ENCODE measurements at places on chromosomes 11 and 22.

DNA sequence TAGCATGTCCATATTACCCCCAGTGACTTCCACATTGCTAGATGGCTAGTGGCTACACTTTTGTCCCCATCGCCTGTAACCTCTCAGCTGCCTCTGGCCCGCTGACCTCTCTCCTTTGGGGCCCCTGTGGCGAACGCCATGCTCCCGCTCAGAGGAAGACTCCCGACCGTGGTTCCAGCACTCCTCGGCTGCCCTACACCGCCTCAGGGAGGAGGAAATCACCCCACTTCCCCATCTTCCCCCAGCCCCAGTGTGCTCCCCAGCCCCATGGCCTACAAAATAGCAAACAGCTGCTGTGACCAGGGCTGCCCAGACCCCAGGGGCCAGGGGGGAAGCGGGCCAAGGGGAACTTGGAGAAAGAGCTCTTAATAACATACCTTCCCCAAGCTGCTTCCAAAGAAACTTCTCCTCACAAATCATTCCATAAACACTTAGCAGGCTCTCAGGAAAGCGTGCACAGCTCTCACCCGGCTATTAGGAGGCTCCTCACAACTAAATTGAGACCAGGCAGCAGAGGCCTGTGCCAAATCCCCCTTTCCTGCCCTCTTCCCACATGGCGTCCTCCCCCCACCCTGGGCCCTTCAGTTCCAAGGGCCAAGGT lies 63.5 kb upstream of the WNT11 start:
- DNase-seq: no peak

DNA sequence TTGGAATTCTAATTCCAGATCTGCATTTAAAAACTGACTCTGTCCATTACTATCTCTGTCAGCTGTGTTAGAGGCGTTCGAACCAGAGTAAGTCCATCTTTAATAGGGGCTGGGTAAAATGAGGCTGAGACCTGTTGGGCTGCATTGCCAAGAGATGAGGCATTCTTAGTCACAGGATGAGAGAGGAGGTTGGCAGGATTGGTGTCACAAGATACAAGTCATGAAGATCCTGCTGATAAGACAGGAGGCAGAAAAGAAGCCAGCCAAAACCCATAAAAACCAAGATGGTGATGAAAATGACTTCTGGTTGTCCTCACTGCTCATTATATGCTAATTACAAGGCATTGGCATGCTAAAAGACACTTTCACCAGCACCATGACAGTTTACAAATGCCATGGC lies 356.3 kb upstream of the ISX start:
- DNase-seq: no peak

DNA sequence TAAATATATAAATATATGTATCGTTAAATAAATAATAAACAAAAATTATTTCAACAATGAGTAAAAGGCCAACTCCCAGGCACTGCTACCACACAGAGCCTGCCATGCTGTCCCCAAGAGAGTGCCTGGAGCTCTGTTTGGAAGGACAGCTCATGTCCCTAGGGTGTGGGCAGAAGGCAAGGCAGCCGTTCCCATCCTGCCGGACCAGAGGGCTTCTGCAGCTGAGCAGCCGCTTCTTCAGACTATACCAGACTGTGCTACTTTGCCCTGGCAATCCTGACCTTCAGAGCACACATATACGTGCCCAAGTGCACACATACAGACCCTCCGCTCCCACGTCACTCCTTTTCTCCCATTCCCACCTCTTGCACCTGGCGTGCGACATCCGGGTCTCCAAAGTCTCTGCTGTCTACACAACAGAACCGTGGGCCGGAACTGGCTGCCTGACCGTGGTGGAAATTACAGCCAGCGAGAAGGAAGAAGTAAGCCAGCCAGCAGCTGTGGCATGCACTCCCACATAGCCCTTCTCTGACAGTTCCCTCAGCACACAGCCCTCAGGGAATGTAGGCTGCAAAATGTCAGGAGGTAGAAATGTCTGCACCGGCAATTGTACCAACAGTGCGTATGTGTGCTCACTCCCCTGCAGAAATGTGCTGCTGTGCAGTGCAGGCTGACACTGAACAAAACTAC lies 24.0 kb downstream of the PAX6 start:
- DNase-seq: no peak

DNA sequence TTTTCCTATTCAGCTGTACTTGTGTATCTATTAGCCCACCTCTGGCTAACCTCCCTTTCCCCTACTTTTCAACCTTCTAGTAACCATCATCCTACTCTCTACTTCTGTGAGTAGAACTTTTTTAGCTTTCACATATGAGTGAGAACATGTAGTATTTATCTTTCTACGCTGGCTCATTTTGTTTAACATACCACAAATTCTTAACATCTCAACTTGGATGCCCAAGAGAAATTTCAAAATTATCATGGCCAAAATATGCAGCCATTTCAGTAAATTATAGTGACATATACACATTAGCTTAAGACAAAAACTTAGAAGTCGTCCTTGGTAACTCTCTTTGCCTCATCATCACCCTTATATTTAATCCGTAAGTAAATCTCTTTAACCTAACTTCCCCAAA lies 34.7 kb downstream of the LUZP2 start:
- no peak for DNase-seq

- DNase-seq: no peak
Observed at GRCh38 chr11:19605520-19606371, 106.9 kb upstream of the NAV2 start.

DNA sequence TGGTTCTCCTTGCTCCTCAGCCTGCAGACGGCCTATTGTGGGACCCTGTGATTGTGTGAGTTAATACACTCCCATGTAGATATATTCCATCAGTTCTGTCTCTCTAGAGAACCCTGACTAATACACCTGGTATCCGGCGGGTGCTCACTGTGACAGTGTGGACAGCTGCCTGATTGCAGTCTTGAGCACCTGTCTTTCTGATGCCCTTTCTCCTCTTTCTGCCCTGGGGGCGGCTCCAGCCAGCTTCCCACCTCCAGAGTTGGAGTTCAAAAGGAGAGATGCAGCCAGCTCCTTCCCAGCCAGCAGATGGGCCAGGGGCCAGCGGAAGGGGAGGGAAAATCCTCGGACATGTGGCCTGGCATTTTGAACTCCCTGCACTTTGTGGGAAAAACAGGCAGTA lies 15.0 kb downstream of the SMIM38 start:
- no peak for DNase-seq

DNA sequence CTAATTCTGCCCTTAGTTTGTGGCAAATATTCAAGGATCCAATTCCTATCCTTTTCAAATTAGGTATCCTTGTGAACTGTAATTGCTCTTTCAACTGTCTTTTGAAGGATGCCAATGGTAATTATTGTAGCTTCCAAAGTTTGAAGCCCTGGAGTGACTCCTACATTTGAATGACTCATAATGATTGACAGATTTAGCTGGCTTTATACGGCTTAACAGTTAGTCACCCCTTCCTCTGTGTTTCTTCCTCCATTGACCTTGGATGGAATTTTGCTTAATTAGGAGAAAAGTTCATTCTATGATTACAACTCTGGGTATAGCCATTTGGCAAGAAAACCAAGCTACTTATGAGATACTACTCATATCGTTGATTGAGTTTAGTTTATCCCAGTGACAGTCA lies 639.3 kb upstream of the KIRREL3 start:
- no peak for DNase-seq

DNA sequence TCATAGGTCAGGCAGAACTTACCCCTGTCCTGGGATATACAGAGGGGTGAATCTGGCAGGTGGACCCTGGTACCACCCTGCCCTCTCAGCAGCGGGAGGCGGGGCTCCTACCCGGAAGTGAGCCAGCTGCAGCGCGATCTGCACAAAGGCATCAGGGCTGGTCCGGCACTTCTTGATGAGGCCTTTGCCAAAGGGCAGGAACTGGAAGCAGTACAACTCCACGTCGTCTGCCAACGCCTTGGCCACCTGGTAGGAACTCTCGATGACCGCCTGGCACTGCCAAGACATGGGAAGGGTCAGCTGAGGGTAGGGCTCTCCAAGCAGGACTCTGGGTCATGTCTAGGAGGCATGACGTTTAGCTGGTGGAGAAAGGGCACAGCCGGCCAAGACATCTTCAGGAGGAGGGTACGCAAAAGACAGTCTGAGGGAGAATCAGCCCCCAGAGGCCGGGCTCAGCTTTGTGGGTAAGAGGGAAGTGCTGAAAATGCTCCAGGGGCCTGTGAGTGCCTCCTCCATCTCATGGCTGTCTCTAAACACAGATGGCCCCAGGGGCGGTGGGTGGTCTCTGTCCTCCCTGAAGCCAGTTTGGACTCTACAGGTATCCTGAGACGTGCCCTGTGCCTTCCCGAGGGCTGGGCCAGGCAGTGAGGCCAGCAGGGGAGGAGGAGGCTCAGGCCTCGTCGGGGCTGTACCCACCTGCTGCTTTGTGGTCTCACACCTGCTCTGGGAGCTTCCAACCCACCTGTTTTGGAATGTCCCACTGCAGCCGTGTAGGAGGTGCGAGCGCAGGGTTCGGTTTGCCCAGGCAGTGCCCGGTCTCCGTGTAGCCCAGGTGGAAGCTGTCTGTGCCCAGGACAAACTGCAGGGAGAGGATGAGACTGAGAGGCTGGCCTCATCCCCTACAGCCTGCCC lies 6.7 kb downstream of the CPT1B start:
- no peak for DNase-seq

DNA sequence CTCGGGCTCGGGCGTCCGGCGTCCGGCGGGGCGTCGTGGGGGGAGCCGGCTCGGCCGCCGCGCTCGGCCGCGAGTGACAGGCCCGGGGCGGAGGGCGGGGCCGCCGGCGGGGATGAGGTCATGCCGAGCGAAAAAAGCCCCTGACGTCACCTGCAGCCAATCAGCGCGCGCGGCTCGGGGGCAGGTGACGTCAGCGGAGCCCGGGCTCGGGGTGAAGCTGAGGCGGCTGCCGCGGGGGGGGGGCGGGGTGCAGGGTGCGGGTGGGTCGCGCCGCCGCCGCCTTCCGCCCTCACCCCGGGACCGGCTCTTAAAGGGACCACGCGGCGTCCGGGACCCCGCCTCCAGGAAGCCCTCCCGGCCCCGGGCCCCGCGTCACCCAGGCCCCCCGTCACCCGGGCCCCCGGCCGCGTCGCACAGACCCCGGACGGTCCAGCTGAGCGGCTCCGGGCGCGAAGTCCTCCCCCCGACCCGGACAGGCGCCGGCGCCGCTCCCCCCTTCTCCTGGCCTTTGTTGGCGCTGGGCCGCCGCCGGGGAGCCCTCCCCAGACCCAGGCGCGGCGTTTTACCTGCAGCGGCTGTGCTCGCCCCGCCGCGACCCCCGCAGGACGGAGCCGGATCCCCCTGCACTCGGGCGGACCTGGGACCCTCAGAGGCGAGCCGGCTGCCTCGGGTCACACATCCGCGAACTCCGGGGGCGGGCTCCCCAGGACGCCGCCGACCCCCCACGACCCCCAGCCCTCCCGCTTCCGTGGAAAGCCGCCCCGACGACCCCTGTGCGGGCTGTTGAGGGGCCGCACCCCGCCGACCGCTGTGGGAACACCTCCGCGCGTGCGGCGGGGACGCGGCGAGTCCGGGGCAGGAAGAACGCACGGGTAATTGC lies at the start of gene DUSP8:
Gene DUSP8 (minus strand): TSS at position 75 of the 880 bp plus-strand sequence. CDS start 6,445 bp downstream, outside the sequence.
- DNase-seq: peak; percentile 87

GRCh38 chr22:17087498-17088131 lies 2.8 kb downstream of the IL17RA start:
- DNase-seq: no peak

GRCh38 chr11:88206751-88207150 lies 31.5 kb upstream of the RAB38 start:
- no peak for DNase-seq

DNA sequence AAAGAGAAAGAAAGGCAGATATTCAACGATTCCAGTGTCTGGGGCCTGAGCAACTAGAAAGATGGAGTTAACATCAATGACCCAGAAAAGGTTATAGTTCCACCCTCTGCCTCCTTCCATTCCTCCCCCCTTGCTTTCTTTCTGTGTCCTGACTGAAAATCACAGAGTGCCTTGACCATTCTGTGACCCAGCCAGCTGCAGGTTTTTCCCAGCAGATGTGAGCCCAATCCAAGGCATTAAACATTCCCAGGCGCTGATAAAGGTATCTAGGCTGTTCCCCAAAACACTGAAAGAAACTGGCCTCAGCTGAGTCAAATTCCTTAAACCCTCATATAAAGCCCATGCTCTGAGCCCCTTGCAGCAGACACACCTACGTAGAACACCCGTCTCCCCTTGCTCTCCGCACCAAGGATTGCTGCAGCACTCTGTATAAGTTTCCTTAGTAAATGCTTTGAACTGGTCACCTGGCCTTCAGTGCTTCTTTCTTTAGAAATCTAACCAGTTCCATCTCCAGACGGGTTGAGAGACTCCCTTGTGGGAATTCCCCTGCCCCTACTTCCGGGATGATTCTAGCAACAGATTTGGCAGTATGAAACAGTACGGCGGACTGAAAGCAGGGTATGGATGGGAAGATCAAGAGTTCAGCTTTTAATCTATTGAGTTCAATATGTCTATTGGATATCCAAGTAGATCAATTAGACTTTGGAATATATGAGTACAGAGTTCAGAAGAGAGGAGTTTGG lies 48.8 kb upstream of the ZC3H12C start:
- no peak for DNase-seq

- DNase-seq: no peak
Observed at GRCh38 chr11:46207270-46207669, 70.2 kb upstream of the CREB3L1 start.

DNA sequence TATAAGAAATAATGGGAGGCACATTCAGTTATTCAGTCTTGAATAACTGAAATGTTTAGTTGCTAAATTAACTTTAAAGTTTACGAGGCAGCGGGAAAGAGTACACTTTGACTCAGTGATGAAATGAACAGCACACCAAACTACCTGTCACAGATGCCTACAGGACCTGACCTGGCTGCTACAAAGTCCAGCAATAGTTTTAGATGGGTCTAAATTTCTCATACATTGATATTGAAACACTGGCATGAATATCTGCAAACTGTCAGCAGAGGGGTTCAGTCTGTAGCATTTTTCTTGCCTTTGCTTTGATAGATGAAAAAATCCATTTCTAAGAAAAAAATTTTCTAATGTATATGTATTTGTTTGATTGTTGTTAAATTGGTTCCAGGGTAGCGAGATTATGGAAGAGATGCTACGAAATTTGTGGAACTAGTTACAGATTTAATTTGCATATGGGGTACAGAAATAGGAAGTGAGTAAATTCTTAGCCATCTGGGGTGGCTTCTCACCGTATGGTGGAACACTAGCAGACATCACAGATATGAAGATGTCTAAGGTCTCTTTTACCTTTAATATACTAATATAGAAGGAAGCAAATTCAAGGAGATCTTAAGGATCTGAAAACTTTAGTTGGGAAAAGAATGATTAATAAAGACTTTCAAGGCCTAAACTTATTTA lies 20.8 kb upstream of the GAB2 start:
- DNase-seq: no peak

GRCh38 chr22:20530368-20531153 lies 23.2 kb downstream of the MED15 start:
- no peak for DNase-seq

GRCh38 chr22:44440224-44441160 lies 57.5 kb downstream of the RTL6 start:
- no peak for DNase-seq

Measured in NCI-H774 (cell line).